Articular chondrocyte of knee joint (primary cell): ENCODE measurements at places on chromosomes 4 and X. TPM values are rescaled to one million over a fixed set of nuclear protein-coding genes. Genes with fewer than 3 reads are reported as not detected.

MTNR1A gene
- 0.32 TPM in 1 of 2 replicates, not detected in the other for total RNA-seq

TMEM164 gene
- total RNA-seq, result 12.4 and 14.5 TPM in 2 replicates

CLDN34 gene
- not detected in 2 replicates for total RNA-seq

NKAP gene
- 5.2 and 5.4 TPM in 2 replicates for total RNA-seq

CFP gene
- total RNA-seq, result 0.11 and 0.13 TPM in 2 replicates

IL1RAPL1 gene
- total RNA-seq, result not detected in 2 replicates

CSAG3 gene
- total RNA-seq, result not detected in 2 replicates

SHISA3 gene
- total RNA-seq, result 1.2 and 3.6 TPM in 2 replicates

MAGEA10 gene
- total RNA-seq, result not detected in 2 replicates

CFAP99 gene
- total RNA-seq, result under 0.01 TPM in 1 of 2 replicates, not detected in the other

GLRA3 gene
- total RNA-seq, result not detected in 2 replicates

IL13RA2 gene
- 11.9 and 20.0 TPM in 2 replicates for total RNA-seq

NLGN3 gene
- 0.22 and 0.26 TPM in 2 replicates for total RNA-seq

GPR173 gene
- total RNA-seq, result 2.2 and 2.8 TPM in 2 replicates

ABLIM2 gene
- 0.43 and 0.52 TPM in 2 replicates for total RNA-seq

GLOD5 gene
- total RNA-seq, result not detected in 2 replicates

SHROOM3 gene
- total RNA-seq, result 18.3 and 18.4 TPM in 2 replicates

CUL4B gene
- 175 and 197 TPM in 2 replicates for total RNA-seq

SLITRK2 gene
- not detected in 2 replicates for total RNA-seq

FRMPD3 gene
- 0.32 and 0.39 TPM in 2 replicates for total RNA-seq

CFI gene
- total RNA-seq, result 25.5 and 59.7 TPM in 2 replicates

KLB gene
- total RNA-seq, result under 0.01 TPM in 1 of 2 replicates, not detected in the other

IRS4 gene
- not detected in 2 replicates for total RNA-seq

TCP11X2 gene
- not detected in 2 replicates for total RNA-seq

NAA11 gene
- total RNA-seq, result not detected in 2 replicates

CHRDL1 gene
- 1.2 and 1.4 TPM in 2 replicates for total RNA-seq
